ENCODE measurements at places on chromosomes 5 and 9.

- DNase-seq: no peak
These were observed 41.7 kb downstream of the UNC5A start for GRCh38 chr5:176851871-176852658.

DNA sequence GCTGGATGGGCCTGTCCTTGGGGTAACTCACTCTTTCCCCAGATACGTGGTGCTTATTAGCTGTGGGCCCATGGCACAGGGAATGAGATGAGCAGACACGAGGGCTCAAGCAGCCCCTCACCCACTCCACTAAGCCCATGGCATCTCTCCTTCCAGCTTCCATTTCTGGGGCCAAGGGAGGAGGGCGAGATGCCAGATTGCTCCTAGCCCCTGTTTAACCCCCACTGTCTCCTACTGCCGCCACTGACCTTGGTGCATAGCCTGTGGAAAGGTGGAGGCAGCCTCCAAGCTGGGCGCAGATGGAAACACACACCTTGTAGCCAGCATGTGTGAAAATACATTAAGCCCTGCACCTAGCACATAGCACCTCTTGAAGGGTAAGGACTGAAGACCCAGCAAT, 167.6 kb downstream of the FSTL4 start:
- no peak for DNase-seq

DNA sequence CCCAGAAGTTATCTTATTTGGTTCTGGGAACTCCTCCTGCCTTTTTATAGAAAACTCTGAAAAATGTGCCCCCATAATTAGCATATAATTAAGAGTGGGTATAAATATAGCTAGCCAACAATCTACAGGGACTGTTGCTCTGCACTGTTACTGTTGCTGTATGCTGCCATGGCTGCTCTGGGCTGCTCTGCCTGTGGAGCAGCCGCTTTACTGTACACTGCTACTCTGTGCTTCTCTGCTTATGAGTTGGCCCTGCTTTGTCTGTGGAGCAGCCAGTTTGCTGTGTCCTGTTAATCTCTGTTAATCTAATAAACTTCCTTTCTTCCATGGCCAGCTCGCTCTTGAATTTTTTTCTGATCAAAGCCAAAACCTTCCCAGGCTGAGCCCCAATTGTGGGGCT, 2244.0 kb upstream of the ACO1 start:
- no peak for DNase-seq

DNA sequence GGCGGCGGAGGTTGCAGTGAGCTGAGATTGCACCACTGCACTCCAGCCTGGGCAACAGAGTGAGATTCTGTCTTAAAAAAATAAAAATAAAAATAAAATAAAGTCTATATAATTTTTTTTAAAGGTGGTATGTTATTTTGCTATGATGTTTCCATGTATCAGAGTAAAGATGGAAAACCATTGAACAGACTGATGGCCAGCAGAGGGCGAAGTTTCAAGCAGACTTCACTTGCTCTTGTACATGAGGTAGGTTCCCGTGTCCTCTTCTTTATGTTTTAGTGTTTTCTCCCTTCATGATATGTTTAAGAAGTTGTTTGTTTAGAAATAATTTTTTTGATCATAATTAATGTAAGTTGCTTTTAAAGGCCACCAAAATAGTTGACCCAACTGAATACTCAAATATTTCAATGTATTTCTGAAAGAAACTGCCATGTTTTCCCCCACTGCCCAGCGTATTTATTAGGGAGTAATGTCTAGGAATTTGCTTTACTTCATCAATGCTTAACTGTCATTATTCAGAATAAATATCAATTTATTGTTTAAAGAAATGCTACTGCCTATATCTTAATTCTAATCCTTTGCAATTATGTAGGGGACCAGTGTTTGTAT, 146.4 kb downstream of the HACD4 start:
- DNase-seq: peak; percentile 56

Measured in breast epithelium (tissue), 4 donors.